ENCODE measurements at places on chromosomes 13 and 19. TPM values are rescaled to one million over a fixed set of nuclear protein-coding genes. Genes with fewer than 3 reads are reported as not detected.

APC2 gene
- total RNA-seq, result 0.28 TPM

CRX gene
- total RNA-seq, result not detected

ELL gene
- 20.9 TPM for total RNA-seq

KCNC3 gene
- total RNA-seq, result 0.09 TPM

RETN gene
- total RNA-seq, result not detected

KLHL1 gene
- not detected for total RNA-seq

SIAH3 gene
- not detected for total RNA-seq

OR7D2 gene
- total RNA-seq, result not detected

PTGER1 gene
- 25.6 TPM for total RNA-seq

GIPR gene
- 0.09 TPM for total RNA-seq

MRPL54 gene
- 45.1 TPM for total RNA-seq

ZNF541 gene
- total RNA-seq, result 0.28 TPM

KLK3 gene
- not detected for total RNA-seq

ZSWIM4 gene
- total RNA-seq, result 9.3 TPM

All from smooth muscle cell of bladder (primary cell).